ENCODE measurements at places on chromosomes 7 and 10.

DNA sequence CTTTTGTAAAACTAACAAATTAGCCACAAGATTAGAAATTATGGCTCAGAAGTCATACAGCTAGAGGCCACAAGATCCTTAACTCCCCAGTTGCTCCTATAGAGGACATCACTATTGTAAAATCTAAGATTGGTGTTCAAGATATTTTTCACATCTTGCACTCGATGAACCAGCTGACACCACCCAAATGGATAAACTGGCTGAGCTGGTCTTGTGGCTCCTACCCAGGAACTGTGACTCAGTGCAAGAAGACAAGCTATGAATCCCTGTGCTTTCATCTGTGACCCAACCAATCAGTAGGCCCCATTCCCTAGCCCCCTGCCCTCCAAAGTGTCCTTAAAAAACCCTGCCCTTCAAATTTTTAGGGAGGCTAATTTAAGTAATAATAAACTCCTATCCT, 27.9 kb upstream of the R3HCC1L start:
- no peak for ATAC-seq

GRCh38 chr10:15046626-15047025, 2.9 kb downstream of the OLAH start:
- ATAC-seq = no peak

- no peak for ATAC-seq
Measured at GRCh38 chr10:47111329-47111862, 188.6 kb upstream of the GDF10 start.

DNA sequence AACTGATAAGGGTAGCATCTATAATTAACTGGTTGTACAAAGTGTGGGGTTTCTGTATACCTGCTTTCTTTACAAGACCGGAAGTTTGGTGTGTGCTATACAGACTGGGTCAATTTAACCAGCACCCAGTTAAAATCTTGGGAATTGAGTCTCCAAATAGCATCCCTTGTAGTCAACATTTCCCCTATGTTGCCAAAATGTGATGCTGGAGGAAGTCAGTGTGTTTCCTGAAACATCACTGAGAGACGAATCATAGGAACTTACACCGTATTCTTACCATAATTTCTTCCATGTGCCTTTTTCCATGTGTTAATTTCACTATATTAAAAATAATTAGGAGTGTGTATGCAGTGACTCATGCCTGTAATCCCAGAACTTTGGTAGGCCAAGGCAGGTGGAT, 1.7 kb downstream of the AKR1C4 start:
- ATAC-seq = no peak

GRCh38 chr7:27564881-27565482, 97.7 kb downstream of the HIBADH start:
- ATAC-seq = no peak

DNA sequence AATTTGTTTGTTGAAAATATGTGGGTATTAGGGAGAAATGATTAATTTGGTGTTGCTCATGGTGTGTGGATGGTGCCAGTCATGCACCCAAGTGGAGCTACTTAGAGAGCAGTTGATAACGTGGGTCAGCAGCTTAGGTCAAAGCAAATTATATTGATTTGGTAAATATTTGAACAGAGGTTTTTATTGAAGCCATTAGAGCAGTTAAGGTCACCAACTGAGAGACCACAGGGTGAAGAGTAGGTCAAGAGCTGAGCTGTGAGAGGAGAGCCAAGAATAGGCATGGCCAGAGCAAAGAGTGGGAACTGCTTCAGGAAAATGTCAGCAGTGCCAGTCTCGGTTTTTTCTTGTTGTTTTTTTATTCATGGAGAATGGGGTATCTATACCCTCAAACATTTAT, 97.9 kb downstream of the TMEM168 start:
- no peak for ATAC-seq

- no peak for ATAC-seq
Measured at GRCh38 chr10:2623675-2624274, 443.6 kb upstream of the PFKP start.

GRCh38 chr7:11212080-11212711, 238.5 kb downstream of the PHF14 start:
- ATAC-seq = no peak

DNA sequence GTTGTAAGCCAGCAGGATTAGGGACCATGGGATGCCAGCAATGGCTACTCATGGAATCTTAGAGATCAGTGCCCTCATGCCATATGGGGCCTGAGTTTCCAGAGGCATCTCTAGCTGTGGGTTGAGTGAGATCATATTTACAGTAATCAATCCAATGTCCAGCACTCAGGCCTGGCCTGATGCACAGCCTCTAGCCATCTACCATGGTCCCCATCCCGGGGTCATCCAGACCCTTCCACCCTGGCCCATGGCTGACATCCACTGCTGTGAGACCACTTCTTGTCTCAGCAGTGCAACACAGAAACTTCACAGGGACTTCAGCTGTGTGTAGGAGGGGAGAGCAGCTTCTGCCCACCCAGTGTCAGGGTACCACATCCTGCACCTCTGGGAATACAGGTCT, 6.5 kb upstream of the ADCY1 start:
- ATAC-seq = no peak

- ATAC-seq = no peak
Measured at GRCh38 chr7:11833431-11833830, 1.4 kb upstream of the THSD7A start.

GRCh38 chr10:127408112-127408710, 140.9 kb upstream of the NPS start:
- no peak for ATAC-seq

DNA sequence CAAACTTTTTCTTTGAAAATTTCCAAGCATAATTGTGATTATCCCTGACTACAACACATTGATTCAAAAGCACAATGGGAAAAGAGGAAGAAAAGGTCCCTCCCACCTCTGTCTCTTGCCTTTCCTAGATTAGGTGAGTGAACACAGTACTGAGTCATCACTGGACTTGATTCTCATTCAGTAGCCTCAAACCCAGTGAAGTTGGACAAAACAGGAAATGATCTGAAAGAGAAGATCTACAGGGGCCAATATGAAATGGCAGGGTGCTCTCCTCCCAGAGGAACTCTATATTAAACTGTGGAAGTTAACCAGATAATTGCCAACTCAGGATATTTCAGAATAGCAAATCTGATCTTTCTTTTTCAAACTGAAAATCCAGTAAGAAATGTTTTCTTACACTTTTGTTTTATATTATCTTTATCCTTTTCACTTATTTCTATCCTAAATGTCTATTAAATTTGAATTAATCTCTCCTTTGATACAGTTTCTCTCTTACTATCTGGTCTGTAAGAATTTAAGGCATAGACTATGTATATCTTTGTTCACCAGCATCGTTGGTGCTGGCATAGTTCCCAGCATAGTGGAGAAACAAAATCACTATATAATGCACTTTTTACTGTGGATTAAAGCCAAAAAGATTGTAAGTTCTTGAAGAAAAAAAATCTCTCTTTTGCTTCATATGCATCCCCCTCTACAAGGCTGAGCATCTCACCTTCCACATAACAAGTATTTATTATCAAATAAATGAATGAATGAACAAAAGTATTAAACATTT, 41.4 kb upstream of the IKZF1 start:
- peak; percentile 31 for ATAC-seq

DNA sequence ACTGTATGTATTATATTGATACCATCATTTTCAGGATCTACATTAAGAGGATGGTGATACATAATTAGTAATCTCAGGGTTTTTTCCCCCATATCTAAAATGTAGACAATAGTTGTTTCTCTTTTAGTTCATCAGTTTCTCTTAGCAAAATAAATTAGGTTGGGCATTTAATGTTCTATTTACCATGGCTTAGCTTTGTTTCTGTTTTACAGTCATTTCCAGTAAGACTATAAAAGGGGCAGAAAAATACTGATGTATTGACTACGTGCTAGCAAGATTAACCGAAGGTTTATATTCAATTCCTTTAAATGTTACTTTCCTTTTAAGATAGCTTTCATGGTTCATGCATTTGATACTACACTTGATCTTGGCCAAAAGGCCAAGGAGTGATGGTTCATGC, 26.2 kb downstream of the SUV39H2 start:
- ATAC-seq = peak; percentile 74

DNA sequence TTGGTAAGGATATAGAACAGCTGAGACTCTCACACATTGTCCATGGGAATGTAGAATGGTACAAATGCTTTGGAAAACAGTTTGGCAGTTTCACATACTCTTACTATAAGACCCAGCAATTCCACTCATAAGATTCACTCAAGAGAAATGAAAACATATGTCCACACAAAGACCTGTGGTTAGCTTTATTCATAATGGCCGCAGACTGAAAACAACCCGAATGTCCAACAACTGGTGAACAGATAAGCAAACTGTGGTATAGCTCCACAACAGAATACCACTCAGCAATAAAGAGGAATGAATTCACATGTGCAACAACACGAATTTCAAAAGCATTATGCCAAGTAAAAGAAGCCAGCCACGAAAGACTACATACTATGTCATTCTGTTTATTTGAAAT, 33.5 kb upstream of the CUL1 start:
- no peak for ATAC-seq

- no peak for ATAC-seq
Measured at GRCh38 chr7:47912332-47912731, 35.9 kb downstream of the PKD1L1 start.

- no peak for ATAC-seq
Measured at GRCh38 chr7:148735141-148735540, 36.4 kb downstream of the CUL1 start.

DNA sequence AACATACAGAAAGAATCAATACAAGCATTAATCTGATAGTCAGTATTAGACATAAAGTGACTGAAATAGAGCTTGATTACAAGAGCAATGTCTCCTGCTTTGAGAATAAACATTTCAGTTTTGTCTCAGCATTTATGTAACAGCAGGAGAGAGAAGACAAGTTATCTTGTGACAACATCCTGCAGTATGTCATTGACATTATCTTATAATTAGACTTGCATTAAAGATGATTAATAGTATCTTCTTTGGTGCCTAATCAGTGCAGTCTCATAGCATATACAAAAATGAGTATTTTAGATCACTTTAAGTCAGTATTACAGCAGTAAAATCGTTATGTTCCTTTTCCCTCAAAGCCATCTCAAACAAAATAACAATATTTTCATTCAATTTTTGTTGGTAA, 436.1 kb upstream of the ETV1 start:
- no peak for ATAC-seq

GRCh38 chr7:47669901-47670384, 88.0 kb upstream of the TNS3 start:
- ATAC-seq = no peak

GRCh38 chr7:2597273-2597640, 34.5 kb upstream of the TTYH3 start:
- no peak for ATAC-seq

DNA sequence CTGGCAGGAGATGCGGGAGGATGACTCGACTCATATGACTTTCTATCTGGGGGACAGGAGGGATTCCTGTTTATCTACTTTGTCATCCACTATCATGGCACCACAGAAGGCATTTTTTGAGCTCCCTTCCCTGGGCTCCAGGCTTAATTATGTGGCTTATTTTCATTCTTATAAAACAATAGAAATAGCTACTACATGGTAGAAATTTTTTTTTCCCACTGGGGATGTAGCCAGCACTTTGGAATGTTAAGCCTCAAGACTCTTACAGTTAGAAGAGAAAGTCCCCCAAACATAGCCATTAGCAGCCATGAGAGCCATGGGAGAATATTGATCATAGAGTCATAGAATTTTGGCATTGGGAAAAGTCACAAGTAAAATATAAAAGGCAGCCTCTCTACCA, 14.6 kb upstream of the FAM180A start:
- no peak for ATAC-seq

GRCh38 chr7:43577485-43577951, 5.4 kb upstream of the STK17A start:
- ATAC-seq = no peak

DNA sequence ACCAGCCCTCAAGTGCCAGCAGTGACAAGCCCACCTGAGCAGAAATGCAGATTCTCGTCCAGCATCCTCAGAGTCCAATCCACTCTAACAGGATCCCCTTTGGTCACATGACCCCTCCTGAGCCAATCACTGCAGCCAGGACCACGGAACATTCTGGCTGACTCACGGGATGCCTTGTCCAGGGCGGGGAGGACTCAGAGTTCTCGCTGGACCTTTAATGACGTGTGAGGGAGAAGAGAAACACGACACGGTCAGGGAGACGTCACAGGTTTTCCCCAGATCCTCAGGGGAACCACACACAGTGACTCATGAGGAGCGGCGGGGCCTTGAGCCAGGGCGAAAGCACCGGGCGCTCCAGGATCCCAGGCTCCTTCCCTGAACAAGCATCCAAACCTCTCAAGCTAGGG, 155.7 kb downstream of the PTPRN2 start:
- ATAC-seq = no peak

GRCh38 chr7:30252885-30253795, 31.3 kb upstream of the ZNRF2 start:
- ATAC-seq = peak; percentile 48

- ATAC-seq = no peak
Measured at GRCh38 chr10:11175823-11176243, 158.2 kb downstream of the CELF2 start.

- ATAC-seq = no peak
Measured at GRCh38 chr10:100792574-100792973, 47.2 kb downstream of the PAX2 start.

- no peak for ATAC-seq
Measured at GRCh38 chr7:44438816-44439215, 51.6 kb downstream of the NUDCD3 start.

- no peak for ATAC-seq
Measured at GRCh38 chr10:124161601-124162000, 68.2 kb upstream of the CHST15 start.

DNA sequence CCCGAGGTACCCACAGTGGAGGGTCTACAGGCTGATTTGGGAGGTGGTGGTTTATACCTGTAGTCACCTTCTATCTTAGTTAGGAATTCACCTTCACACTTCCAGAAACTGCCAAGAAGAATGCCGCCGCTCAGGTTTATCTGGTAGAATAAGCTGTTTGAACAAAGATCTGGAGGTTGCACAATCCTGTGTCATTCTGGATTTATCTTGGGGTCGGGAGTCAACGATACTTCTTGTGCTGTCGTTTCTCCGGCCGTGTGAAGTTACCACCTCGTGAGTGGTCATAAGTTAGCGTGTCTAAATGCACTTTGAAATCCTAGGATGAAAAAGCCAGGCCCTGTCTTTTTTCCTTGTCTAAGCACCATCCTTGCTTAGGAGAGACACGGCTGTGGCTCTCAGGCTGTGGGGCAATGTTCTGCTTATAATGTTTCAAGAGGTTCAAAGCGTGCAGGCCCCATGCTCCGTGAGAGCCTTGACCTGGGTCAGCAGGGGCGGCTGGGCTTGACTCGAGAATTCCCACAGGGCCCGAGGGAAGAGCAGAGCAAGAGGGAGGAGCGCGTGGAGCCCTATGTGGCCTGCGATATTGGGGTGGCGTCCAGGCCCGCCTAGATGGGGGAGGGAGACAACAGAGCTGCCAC, 35.5 kb downstream of the GRIFIN start:
- no peak for ATAC-seq

GRCh38 chr7:92848441-92848840, 12.1 kb upstream of the CDK6 start:
- ATAC-seq = no peak
